CD4-positive, alpha-beta T cell treated with Interleukin-1 beta for 1 hour (primary cell): ENCODE measurements at places on chromosomes 2 and 18.

DNA sequence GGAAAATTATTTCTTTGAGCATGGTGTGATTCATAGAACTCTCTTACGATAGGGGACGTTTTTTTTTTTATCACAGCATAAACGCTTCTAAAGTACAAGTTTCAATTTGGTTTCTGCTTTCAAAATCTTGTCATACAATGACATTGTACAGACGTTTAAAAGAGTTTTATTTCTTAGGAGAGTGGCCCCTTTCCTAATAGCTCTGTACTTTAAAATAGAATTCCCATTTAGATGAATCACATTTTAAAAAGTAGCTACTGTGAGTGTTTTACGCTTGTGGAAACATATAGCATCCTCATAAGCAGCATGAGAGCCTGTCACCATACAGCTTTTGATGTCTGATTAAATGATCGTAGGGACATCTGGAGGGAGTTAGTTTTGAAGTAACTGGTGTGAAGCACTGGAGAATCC is 510.9 kb downstream of the PARD3B start:
- DNase-seq: no peak

- no peak for DNase-seq
Measured at GRCh38 chr2:66535574-66536289, 100.8 kb downstream of the MEIS1 start.

DNA sequence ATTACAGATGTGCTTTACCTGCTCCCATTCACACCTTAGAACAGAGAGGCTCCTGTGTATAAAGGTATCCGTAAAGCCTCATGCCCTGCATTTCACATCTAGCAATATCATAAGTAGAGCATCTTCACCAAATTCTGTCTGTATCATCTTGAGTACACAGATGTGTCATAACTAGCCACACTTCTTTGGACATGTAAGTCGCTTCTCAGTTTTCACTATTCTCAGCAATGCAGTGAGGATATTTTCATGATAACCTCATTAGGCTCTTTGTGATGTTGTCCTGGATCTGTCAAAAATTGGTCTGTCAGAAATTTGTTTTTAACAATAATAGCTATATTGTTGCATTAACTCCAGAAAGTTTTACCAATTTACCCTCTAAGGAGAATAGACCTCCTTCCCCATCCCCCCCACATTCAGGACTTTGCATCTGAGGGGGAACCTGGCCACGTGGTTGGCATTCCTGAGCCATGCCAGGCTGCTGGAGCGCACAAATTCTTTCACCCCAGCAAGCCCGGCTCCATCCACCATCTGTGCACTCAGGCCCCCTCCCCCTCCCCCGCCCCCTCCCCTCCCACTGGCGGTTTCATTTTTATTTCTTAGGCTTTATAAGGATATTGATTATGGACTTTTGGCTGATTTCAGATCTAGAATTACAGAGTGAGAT is 34.1 kb downstream of the AGAP1 start:
- no peak for DNase-seq

DNA sequence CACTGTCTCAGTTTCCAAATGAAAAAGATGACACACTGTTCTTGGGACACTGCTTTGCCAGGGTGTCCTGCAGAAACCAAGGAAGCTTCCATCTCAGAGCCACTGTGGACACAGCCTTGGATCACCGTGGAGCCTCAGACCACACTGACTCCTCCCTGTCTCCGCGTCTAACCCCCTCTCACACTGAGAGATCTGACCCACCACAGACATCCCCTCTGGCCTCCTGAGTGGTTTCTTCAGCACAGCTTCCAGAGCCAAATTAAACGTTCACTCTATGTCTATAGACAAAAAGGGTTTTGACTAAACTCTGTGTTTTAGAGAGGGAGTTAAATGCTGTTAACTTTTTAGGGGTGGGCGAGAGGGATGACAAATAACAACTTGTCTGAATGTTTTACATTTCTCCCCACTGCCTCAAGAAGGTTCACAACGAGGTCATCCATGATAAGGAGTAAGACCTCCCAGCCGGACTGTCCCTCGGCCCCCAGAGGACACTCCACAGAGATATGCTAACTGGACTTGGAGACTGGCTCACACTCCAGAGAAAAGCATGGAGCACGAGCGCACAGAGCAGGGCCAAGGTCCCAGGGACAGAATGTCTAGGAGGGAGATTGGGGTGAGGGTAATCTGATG is 113.4 kb upstream of the PKDCC start:
- DNase-seq: no peak

DNA sequence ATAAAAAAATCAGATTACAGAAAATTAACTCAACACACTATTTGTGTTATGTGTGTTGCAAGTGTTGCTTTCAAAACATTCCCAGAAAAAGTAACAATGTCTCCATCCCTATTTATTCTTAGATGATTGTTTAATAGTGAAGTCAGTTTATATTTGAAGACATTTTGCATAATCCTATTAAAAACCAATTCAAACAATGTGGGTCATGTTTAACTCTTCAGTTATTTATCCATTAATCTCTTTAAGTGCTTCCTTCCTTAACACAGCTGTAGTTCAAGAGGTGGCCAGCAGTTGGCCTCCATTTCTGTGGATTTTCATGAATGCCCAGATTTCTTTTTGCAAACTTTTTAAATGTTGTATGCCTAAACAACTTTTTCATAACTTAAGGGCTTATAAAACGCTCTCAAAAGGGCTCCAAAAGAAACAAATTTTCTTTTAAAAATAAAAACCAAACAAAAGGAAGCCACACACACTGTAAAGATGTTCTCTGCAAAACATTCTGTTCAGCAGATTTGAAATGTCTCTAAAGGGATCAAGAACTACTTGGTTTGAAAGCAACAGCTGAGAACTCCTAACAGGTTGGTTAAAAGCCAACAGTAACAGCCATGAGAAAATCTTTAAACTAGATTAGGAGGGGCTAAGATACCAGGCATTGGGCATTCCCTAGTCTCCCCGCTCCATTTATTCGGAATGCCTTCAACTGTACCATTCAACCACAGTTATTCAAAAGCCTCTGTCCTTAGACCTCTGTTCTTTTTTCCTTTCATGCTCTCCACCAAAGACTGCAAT is 71.5 kb downstream of the THADA start:
- no peak for DNase-seq

- peak; percentile 81 for DNase-seq
Measured at GRCh38 chr2:16608661-16609643, 56.7 kb downstream of the CYRIA start.

GRCh38 chr18:12963069-12963468 is 15.3 kb downstream of the SEH1L start:
- DNase-seq: no peak

- DNase-seq: no peak
Measured at GRCh38 chr2:20145497-20146193, 79.3 kb downstream of the SDC1 start.

GRCh38 chr2:47003641-47004427 is 88.2 kb upstream of the MCFD2 start:
- no peak for DNase-seq

GRCh38 chr2:51093016-51093415 is 61.1 kb upstream of the NRXN1 start:
- no peak for DNase-seq

- DNase-seq: no peak
Measured at GRCh38 chr2:53473775-53474311, 293.8 kb upstream of the CHAC2 start.

DNA sequence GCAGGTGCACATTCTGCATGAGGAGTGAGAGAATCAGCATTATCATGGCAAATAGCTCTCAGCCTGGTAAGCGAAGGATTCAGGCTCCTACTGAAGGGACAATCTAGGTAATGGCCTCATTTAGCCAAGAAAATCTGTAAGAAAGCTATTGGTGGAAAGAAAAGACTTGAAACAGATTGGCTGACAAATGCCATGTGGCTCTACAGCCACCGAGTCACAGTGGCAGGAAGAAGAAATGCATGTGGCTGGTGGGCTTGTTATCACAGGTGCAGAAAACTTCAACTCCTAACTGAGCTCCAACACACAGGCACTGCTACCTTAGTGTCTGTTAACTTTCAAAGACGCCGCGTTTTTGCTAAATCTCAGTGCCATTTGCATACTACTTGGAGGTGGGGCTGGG is 60.6 kb upstream of the REV1 start:
- no peak for DNase-seq

DNA sequence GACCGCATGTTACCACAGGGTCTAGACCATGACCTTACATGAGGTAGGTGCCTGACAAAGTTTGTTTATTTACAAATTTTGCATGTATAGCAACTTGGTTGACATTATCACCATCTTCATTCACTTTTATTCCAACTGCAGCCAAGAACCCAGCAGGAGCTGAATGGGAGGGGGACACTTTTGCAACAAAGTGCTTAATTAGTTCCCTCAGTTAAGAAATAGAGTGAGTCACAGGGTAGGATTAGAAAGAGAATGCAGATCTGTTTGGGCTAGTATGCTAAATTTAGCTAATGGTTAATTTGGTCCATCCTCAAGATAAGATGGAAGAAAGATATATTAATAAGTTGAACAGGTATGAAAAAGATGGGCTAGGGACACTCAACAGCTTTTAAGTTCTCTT is 678.9 kb downstream of the ARHGAP15 start:
- no peak for DNase-seq

DNA sequence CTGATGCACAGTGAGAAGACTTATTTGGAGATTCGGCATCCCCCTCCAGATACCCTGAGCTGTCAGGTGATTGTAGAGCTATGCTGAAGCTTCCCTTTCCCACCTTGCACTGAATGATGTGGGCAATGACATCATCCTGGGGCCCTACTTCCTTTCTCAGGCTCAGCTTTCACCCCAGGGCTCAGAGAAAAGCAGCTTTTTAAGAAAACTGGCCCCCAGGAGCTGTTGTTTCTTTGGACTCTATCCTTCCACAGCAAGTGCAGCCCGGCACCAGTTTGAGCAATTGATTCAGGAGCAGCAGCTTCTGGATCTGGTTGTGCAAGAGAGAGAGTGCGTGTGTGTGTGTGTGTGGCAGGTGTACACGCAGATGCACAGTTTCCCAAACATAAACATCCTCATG is 251.3 kb downstream of the ANAPC1 start:
- peak; percentile 26 for DNase-seq

DNA sequence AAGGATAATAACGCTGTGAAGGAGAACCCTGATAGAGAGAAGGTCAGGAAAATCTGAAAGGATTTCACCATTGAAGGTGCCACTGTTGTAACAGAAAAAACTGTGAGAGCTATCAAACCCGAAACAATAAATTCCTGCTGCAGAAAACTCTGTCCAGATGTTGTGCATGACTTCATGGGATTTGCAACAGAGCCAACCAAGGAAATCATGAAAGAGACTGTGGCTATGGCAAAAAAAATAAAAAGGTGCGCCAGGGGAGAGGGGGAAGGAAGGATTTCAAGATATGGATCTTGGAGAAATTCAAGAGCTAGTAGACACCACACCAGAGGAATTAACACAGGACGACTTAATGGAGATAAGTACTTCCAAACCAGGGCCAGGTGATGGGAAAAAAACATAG is 88.0 kb downstream of the LDLRAD4 start:
- no peak for DNase-seq
